ENCODE measurements at places on chromosomes 4 and X. TPM values are rescaled to one million over a fixed set of nuclear protein-coding genes. Genes with fewer than 3 reads are reported as not detected.

The RS1 gene
- total RNA-seq, result 0.21 TPM

The EBP gene
- total RNA-seq, result 121 TPM

The TCEAL3 gene
- 23.6 TPM for total RNA-seq

The ITIH6 gene
- 1.1 TPM for total RNA-seq

The TMEM144 gene
- 1.2 TPM for total RNA-seq

The ZNF732 gene
- total RNA-seq, result 0.19 TPM

The LGI2 gene
- 1.4 TPM for total RNA-seq

The CT45A10 gene
- total RNA-seq, result not detected

The SMPX gene
- not detected for total RNA-seq

The OTOP1 gene
- not detected for total RNA-seq

The GAGE12E gene
- not detected for total RNA-seq

The RASSF6 gene
- 0.25 TPM for total RNA-seq

The MAP3K15 gene
- total RNA-seq, result 0.27 TPM

The RNF128 gene
- 3.9 TPM for total RNA-seq

The LUZP4 gene
- not detected for total RNA-seq

The VCX3B gene
- 1.2 TPM for total RNA-seq

The SOD3 gene
- total RNA-seq, result not detected

The UGT2B7 gene
- 0.19 TPM for total RNA-seq

The ATP7A gene
- total RNA-seq, result 9.2 TPM

The ZNF182 gene
- total RNA-seq, result 3.2 TPM

The GDPD2 gene
- total RNA-seq, result 6.4 TPM

The LRIT3 gene
- 0.18 TPM for total RNA-seq

The FAM149A gene
- total RNA-seq, result 2.8 TPM

The DUSP9 gene
- 0.50 TPM for total RNA-seq

The ADGRG2 gene
- total RNA-seq, result 0.93 TPM

The GPRASP3 gene
- total RNA-seq, result 10.9 TPM

The AVPR2 gene
- not detected for total RNA-seq

The HMX1 gene
- 0.18 TPM for total RNA-seq

The FGFR3 gene
- total RNA-seq, result 0.76 TPM

The TEX13B gene
- 0.14 TPM for total RNA-seq

The PAK3 gene
- 30.9 TPM for total RNA-seq

The GYG2 gene
- 6.2 TPM for total RNA-seq

The SERTM2 gene
- total RNA-seq, result 4.3 TPM

The TAF7L gene
- 0.71 TPM for total RNA-seq

The REELD1 gene
- not detected for total RNA-seq

The PPARGC1A gene
- total RNA-seq, result 72.1 TPM

The CLDN34 gene
- total RNA-seq, result 0.92 TPM

The TMPRSS11A gene
- total RNA-seq, result 0.36 TPM

The GPR50 gene
- total RNA-seq, result not detected

The DDIT4L gene
- 0.18 TPM for total RNA-seq

Measured in motor neuron (in vitro differentiated cells).